Coronary artery (tissue), 2 donors: ENCODE measurements at places on chromosomes 4 and X.

DNA sequence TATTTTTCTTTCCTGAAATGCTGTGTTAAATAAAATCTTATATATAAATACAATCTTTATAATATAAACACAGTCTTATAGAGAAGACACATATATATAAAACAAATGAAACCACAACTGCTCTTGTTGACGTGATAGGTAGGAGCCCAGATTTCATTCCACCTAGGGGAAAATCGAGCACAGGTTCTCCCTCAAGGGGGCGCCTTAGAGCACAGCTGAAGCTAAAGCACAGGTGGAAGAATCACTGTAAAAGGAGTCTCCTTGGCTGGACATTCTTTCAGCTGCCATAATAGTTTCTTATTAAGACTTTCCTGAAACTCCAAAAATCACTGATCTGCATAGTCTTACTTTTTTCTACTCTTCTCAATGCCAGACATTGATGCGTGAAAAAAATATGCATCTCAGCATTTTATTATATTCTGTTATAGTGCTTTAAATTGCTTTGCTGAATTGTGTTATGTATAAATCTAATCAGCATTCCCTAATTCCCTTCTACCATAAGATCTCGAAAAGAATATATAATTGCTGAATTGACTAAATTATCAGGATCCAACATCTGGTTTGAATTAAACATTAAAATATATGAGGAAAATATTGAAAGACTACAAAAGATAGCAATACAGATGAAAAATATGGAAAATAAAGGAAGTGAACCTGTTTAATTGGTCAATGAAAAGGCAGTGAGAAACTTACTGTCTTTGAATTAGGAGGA lies 25.5 kb upstream of the RXFP1 start:
- no peak for DNase-seq

DNA sequence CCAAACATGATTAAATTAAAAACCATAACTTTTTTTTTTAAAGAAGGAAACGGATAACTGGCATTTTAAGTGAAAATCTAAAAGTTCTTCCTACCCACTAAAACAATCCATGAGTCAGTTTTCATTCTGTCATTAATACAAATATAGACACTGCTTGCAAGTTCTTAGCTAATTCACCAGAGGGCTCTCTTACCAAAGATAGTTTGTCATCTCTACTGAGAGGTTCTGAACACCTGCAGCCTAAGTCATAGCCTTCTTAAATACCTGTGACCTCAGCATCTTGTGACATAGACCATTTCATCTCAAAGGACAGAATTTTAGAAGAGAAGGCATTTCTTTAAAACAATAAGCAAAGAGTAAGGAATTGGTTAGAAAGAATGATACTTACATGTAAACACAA lies 65.3 kb upstream of the FAM120C start:
- DNase-seq, result no peak

GRCh38 chr4:55399581-55399980 lies 3.8 kb downstream of the TMEM165 start:
- DNase-seq, result no peak

DNA sequence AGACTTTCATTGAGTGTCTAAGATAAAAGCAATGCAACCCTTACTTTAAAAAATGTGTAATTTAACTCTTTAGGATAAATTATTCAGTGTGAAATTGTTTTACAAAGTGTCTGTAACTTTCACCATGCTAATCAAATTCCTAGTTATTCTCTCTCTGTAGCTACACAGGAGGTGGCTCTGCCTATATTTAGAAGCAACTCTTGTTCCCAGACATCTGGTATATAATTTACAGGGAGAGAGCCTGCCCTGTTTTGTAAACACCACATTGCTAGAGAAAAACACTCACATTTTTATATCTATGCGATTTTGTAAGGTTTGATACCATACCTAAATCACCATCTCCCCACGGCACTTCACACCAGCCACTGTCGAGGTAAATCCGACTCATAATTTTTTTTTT lies 35.5 kb upstream of the SPATA4 start:
- no peak for DNase-seq

GRCh38 chr4:28842271-28842670 lies 1877.9 kb upstream of the PCDH7 start:
- no peak for DNase-seq

DNA sequence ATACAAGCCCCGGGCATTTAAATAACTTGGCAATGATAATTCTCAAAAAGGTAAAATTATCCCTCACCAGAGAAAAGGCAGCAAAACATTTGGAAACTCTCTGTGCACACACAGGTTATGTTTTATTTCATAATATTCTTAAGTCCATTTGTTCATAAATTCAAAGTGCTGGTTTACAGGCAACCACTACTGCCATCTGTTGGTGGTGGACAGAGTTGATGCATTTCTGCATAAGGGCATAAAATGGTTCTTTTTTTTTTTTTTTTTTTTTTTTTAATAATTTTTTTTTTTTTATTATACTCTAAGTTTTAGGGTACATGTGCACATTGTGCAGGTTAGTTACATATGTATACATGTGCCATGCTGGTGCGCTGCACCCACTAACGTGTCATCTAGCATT lies 31.5 kb upstream of the IL21 start:
- no peak for DNase-seq

GRCh38 chr4:34893382-34893781 lies 1350.9 kb downstream of the ARAP2 start:
- DNase-seq, result no peak

GRCh38 chr4:99134586-99134985 lies 9.5 kb downstream of the ADH4 start:
- no peak for DNase-seq

DNA sequence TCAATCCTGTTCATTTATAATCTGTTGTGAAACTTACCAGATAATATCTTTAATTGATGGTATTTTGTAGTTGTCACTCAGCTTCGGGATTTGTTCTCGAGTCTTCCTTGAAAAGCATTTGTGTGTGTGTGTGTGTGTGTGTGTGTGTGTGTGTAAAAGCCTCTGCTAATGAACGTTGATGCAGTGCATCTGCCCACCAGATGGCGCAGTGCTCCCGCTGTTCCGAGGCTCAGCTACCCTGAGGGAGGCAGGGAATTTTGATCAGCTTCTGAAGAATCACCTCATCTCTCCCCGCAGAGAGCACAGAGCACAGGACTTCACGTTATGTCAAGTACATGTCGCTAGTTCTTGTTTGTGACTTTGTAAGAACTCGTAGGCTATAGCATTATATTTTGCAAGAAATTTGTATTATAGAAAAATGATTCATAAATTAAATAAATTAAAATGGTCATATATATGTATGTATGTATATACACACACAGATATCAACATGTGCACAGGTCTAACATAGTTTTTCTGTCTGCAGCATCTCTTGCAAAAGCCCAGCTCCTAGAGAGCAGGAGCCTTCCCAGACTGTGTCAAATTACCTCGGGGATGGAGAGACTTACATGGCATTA lies 316.7 kb upstream of the IGFBP7 start:
- DNase-seq, result no peak

DNA sequence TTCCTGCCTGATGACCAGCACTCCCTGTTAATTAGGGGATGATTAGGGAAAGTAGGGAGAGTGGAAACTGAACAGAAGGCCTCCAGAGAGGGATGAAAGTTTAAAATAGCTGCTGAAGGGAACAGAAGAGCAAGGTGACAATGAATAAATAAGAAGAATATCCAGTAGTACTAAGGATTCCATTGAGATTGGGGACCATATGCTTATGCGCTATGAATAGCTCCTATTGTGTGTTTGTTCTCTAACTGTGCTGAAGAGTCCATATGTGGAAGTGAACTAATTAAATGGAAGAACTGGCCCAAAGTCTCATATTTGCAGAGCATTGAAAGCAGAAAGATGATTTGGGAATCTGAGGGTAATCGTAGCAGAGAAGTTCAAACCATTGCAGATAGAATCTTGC lies 137.0 kb downstream of the PRSS12 start:
- no peak for DNase-seq

DNA sequence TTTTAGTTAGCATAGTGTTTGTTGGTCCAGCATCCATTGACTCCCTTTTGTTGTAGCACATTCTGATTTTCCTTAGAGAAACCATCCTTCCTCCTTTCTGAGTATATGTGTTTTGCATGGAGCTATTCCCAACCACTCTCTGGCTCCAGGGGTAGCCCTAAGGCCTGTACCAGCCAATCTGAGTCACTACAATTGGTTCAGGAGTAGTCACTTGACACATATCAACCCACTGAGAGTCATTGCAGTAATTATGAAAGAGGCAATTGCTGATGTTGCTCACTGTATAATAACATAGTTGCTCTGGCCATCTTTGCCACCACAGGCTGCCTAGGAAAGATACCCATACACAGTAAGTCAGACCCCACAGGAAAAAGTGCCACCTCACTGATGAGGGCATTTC lies 71.2 kb upstream of the GRID2 start:
- DNase-seq, result no peak

GRCh38 chr4:183831026-183831446 lies 74.1 kb upstream of the STOX2 start:
- DNase-seq, result no peak

DNA sequence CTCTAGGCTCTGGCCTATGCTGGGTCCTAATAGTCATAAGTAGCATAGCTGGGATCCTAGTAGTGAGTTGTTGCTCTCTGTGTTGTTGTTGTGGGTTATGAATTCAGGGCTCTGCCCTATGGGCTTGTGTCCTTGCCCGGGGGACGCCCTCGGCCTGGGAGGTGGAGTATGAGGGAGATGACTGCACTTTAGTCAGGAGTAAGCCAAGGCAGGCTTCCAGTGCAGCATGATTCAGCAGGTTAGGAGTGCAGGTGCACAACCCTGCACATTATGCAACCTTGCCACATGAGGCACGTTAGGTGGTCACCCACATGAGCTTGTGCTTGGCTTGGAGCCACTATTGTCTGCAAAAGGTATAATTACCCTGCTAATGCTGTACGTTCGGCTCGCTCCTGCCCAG lies 58.4 kb upstream of the CCDC149 start:
- no peak for DNase-seq

DNA sequence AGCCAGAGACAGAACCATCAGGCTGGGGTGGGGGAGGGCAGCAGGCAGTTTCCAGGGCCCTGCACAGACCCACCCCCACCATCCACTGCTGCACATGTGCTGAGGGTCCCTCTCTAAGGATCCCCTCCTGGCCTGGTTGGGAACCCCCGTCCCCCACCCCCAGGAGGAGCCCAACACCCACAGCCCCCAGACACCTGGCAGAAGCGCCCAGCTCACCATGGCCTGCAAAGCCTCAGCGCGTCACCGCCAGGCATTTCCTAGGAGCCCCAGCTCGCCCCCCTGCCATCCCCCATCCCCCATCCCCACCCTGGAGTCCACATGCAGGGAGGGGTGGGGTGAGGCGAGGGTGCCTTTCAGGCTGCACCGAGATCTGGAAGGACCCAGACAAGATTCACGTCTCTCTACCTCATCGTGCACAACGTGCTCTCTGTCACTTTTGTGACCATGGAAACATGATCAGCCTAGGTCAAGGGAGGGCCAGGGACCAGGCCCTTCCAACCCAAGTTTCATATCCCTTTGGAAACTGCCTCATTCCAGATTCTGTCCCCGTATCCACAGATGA lies 9.3 kb downstream of the MXD4 start:
- DNase-seq, result no peak

- DNase-seq, result no peak
Observed at GRCh38 chrX:153926858-153927671, 1.0 kb upstream of the ARHGAP4 start.

- DNase-seq, result no peak
Observed at GRCh38 chrX:21885568-21885967, 29.8 kb downstream of the YY2 start.

GRCh38 chrX:15143050-15143824 lies 126.6 kb downstream of the ASB9 start:
- no peak for DNase-seq

GRCh38 chrX:134251241-134251640 lies 14.3 kb downstream of the CCDC160 start:
- no peak for DNase-seq

DNA sequence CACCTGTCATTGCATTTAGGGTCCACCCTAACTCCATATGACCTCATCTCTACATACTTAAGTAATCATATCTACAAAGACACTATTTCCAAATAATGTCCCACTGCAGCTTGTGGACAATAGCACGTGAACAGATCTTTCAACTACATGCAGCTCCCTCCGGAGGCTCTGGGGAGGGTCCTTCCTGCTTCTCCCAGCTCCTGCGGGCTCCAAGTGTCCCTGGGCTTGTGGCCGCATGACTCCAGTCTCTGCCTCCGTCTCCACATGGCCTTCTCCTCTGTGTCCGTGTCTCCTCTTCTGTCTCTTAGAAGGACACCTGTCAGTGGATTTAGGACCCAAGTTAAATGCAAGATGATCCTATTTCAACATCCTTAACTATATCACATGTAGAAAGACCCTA lies 52.7 kb downstream of the ASMT start:
- DNase-seq, result no peak

DNA sequence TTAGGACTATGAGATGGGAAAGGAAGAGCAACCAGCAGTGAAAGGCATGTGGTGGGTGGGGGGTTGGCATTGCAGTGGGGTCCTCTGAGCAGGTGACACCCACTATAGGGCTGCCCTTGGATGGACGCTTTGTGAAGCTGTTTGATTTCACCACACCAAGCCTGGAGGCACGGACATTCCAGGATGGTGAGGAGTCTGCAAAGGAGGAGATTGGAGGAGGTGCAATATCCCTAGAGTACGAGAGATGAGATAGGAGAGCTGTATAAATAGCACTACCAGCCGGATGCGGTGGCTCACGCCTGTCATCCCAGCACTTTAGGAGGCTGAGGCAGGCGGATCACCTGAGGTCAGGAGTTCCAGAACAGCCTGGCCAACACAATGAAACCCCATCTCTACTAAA lies 42.3 kb downstream of the SHOX start:
- no peak for DNase-seq

DNA sequence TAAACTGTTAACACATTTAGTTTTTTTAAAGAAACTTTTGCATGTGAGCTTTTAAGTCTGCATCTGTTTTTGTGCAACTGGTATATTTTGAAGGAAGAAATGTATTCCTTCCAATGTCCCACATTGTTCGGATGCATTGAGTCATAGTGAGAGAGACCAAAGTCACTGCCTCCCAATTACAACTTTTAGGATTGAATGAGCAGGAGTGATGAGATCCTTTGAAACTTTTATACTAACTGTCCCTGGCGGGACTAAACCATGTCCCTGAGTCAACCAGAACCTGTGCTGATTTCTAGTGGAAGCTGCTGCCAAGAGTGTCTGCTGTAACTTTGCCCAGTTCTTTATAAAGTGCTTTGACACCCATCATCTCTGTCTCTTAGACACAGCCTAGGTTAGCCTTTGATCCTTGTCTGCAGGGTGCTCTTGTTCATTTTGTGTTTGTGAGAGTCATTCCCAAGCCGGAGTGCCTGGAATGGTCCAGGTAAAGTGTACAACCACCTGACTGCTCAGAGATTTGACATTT lies 122.7 kb downstream of the ZNF518B start:
- DNase-seq, result no peak

GRCh38 chrX:47927212-47927611 lies 76.6 kb downstream of the ZNF182 start:
- no peak for DNase-seq

GRCh38 chr4:151786158-151786495 lies 25.3 kb upstream of the GATB start:
- no peak for DNase-seq

- no peak for DNase-seq
Observed at GRCh38 chr4:95415346-95415771, 133.4 kb downstream of the UNC5C start.

GRCh38 chrX:123860983-123861382 lies 1.1 kb downstream of the XIAP start:
- DNase-seq, result no peak
